Stimulated activated naive CD4-positive, alpha-beta T cell (primary cell): ENCODE measurements at places on chromosomes 7 and 10.

DNA sequence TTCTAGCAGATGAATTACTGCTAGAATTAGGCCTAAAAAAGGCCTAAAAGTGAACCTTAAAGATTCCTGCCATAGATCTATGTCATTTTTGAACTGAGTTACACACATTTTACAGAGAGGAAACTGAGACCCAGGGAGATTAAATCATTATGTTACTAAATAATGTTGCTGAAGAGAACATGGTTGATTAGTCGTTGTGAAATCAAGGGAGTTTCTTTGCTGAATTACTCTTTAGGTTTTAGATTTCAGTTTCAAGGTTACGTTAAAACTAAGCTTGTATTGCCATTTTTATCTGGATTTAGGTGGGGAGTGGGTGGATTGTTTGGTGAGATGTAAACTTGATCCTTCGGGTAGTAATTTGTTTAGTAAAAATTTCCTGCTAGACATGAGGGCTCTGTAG lies 21.3 kb downstream of the CDK14 start:
- no peak for DNase-seq

GRCh38 chr7:29825775-29826529 lies 19.6 kb downstream of the WIPF3 start:
- no peak for DNase-seq

DNA sequence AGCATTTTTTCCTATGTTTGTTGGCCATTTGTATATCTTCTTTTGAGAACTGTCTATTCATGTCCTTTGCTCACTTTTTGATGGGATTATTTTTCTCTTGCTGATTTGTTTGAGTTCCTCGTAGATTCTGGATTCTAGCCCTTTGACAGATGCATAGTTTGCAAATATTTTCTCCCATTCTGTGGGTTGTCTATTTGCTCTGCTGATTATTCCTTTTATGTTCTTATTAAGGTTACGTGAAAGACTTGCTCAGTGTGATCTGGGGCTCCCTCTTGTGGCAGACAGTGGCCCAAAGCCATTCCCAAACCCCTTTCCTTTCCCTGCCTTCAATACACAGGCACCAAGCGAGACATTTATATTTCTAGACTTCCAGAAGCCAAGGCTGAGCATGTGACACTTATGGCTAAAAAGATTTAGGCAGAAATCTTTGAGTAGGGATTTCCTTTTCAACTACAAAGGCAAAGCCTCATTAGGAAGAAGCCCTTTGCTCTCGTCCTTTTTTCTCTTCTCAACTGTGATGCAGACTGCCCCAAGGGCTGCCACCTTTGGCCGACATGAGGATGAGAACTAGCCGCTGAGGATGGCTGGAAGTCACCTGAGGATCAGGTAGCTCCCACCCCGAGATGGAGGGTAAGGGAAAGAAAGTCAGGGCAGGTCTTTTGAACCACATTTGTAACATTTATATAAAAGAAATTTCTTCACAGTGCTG lies 23.6 kb downstream of the ST8SIA6 start:
- DNase-seq, result peak; percentile 53

- no peak for DNase-seq
Observed at GRCh38 chr10:48406204-48406603, 99.7 kb downstream of the MAPK8 start.

DNA sequence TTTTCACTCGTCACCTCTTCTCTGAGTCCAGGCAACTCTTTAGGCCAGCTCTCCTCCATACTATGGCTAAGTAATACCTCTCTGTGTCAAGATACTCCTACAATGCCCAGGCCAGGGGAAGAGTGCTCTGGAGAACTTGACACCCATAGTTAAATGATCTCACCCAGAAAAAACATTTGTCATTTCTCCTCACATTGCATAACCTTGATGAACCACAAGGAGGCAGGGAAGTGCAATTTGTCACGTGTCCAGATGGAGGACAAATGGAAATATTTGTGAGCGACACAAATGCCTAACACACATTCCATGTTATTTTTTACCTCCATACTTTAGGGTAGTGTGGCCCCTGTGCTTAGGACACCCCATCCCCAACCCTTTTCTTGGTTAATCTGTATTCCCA lies 78.3 kb downstream of the HTR7 start:
- DNase-seq, result no peak

GRCh38 chr7:41924796-41925195 lies 221.9 kb upstream of the INHBA start:
- DNase-seq, result no peak

DNA sequence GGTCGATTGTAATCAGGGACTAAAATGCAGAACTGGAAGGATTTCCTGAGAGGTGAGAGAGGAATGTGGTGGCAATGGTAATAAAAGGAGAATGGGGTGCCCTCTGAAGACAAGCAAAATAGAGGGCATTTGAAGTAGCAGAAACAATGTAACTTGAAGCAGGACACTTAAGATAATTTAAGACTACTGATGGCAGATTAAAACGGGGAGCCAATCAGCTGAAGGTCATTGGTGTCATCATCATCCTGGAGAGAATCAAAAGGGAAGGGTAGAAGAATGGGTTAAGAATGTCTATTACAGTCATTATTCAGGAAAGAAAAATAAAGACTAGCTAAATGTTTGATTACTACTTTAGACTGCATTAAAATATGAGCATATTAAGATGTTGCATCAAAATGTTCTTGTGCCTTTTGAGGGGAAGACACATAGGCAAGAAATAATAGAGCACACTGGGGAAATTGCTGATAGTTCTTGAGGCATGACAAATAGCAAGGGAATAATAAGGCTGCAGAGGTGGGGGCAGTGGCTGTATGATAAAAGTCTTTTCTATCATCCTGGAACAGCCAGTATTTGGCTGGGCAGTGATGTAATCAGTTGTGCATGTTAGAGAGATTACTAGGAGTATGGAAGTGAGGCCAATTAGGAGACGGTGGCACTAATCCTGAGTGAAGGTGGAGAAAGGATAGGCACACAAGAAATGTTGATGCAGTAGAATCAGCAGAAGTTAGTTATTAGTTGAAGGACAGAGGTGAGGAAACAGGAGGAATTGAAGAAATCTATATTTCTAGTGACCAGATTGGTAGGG lies 60.2 kb downstream of the CCDC71L start:
- no peak for DNase-seq

GRCh38 chr10:131450216-131450765 lies 138.8 kb upstream of the TCERG1L start:
- no peak for DNase-seq

GRCh38 chr7:105769901-105770628 lies 106.3 kb downstream of the ATXN7L1 start:
- no peak for DNase-seq

- no peak for DNase-seq
Observed at GRCh38 chr7:53504914-53505313, 469.5 kb downstream of the POM121L12 start.

DNA sequence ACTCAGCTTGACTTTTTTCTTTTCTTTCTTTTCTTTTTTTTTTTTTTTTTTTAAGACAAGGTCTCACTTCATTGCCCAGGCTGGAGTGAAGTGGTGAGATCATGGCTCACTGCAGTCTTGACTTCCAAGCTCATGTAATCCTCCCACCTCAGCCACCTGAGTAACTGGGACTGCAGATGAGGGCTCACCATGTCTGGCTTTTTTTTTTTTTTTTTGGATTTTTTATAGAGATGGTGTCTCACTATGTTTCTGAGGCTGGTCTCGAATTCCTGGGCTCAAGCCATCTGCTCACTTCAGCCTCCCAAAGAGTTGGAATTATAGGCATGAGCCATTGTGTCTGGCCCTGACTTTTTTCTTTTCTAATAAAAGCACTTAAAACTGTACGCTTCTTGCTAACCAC lies 358.2 kb upstream of the IGFBP3 start:
- no peak for DNase-seq

- DNase-seq, result no peak
Observed at GRCh38 chr7:142602756-142603155, 146.5 kb upstream of the PRSS1 start.

GRCh38 chr10:47309408-47310089 lies 9.6 kb downstream of the GDF10 start:
- DNase-seq, result no peak

DNA sequence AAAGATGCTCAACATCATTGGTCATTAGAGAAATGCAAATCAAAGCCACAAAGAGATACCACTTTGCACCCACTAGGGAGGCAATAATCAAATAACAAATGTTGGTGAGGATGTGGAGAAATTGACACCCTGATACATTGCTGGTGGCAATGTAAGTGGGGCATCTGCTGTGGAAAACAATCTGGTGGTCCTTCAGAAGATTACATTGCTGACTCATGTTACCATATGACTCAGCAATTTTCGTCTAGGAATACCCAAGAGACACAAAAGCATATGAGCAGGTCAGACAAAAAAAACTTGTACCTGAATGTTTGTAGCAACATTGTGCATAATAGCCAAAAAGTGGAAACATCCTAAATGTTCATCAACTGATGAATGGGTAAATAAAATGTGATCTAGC lies 4.9 kb upstream of the CLDN3 start:
- DNase-seq, result no peak

- no peak for DNase-seq
Observed at GRCh38 chr7:100515072-100515532, 23.9 kb upstream of the AGFG2 start.

DNA sequence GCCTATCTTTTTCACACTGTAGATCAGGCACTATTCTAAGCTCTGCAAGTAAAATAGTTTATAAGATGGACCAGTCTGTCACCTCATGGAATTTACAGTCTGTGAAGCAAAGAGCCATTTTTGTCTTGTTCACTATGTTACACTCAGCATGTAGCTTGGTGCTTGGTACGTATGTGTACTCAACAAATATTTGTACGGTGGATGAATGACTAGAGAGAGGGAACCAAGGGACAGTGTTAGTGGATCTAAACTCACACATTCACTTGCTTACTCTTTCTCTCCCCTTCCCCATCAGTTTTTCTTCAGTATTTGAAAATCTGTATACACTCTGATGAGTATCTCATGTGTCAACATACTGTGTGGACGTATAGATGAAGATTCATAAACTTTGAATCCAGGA lies 45.9 kb downstream of the PTF1A start:
- DNase-seq, result no peak
